ENCODE measurements at places on chromosomes 11 and 22.
A peak's percentile ranks its signal among the peaks of the same experiment; 100 is the strongest.

GRCh38 chr11:64687204-64687603, 35.8 kb downstream of the NRXN2 start:
- DNase-seq, result no peak

DNA sequence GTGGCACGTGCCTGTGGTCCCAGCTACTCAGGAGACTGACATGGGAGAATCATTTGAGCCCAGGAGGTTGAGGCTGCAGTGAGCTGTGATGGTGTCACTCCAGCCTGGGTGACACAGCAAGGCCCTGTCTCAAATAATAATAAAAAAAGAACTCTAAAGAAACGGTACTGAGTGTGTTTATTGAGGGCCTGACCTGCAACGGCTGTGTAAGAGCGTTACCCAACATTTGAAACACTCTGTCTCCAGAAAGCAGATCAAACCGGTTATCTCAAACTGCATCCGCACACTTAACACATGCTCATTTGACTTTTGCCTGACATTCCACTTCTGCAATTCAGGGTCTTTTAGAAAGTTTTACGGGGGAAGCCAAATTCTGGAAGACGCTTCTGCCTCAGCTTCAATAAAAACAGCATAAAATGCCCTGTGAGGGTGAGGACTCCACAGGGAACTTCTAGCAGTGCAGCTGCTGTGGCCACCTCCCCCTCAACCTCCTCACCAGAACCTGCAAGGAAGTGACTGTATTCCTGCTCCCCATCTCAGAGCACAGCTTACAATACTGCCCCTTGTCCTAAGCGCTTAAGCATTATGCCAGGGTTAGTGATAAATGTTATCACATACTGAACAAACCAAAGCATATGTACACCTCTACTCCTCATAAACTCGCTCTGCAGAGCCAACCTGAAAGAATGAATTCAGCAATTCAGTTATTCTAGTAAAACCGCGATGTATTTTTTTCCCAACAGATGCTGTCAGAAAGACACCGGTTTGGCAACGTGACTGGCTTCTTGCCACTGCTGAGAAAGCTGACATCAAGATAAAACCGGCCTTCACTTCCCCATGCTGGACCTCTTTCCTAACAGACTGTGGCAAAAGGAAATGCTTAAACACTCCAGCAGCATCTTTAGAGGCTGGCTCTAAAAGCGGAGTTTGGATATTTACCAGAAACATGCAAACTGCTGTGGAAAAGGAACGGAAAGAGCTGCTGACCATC, 52.2 kb downstream of the PRDM10 start:
- no peak for DNase-seq

DNA sequence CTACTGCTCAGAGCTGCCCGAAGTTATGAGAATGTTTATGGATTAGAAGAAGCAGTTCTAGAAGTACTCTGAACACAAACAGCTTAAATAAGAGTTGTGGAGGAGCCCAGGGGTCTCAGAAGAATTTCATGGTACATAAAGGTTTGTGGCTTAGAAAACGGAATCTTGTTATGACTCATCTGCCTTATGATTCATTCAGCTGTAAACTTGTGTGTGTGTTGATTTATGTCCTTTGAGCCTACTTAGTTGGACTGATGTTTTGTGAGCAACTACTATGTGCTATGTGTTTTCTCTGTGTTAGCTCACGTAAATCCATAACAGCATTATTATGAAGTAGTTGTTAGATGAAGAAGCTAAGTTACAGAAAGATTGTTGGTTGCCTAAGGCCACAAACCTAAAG, 203.7 kb downstream of the PGR start:
- DNase-seq, result peak; percentile 34

- DNase-seq, result no peak
These were observed 5.7 kb downstream of the PPARA start for GRCh38 chr22:46156031-46156430.

GRCh38 chr11:64148226-64148916, 17.5 kb downstream of the MACROD1 start:
- peak; percentile 90 for DNase-seq

DNA sequence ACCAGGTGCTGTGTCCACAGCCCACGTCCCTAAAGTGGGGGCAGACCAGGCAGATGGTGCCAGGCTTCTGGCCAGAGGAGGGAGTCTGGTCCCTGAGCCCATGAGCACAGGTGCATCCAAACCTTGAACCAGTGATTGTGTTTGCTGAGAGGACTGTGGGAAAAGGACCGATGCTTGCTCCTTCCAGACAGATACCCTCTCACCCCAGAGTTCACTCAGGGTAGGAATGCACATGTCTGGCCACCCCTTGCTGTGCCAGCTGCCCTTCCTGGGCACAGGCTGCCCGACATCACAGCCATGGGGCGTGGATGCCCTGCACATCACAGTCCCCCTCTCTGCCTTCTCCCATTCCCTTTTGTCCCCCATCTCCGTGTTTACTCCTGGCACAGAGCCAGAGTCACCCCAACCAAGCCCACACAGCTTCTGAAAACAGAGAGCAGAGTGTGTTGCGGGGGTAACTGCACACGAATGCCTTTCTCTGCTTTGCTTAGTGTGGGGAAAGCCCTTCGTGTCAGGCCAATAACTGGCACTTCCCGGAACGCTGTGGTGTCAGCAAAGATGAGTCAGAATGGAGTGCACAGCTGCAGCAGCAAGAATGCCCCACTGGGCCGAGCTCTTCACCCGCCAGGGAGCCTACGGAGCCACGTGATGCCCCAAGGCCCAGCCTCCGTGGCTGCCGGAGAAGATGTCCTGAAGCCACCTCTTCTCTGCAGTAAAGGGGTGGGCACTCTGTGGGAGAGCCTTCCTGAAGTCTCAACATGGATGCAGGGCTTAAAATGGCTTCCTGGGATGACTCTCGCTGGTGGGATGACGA, 7.6 kb downstream of the CARS1 start:
- peak; percentile 96 for DNase-seq

DNA sequence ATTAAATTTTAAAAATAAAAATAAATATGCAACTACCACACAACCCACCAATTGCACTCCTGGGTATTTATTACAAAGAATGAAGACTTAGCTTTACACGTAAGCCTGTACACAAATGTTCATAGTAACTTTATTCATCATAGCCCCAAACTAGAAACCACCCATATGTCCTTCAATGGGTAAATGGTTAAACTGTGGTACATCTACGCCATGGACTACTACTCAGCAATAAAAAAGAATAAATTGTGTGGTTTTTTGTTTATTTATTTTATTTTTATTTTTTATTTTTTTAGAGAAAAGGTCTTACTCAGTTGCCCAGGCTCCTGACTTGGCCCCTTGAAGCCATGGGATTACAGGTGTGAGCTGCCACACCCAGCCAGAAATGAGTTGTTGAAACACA, 14.6 kb downstream of the GAL start:
- DNase-seq, result no peak

GRCh38 chr11:30774496-30775232, 188.5 kb upstream of the MPPED2 start:
- DNase-seq, result no peak

GRCh38 chr11:121048464-121049233, 24.7 kb downstream of the TBCEL start:
- DNase-seq, result no peak

- DNase-seq, result no peak
These were observed 31.9 kb upstream of the TTLL12 start for GRCh38 chr22:43218786-43219185.

DNA sequence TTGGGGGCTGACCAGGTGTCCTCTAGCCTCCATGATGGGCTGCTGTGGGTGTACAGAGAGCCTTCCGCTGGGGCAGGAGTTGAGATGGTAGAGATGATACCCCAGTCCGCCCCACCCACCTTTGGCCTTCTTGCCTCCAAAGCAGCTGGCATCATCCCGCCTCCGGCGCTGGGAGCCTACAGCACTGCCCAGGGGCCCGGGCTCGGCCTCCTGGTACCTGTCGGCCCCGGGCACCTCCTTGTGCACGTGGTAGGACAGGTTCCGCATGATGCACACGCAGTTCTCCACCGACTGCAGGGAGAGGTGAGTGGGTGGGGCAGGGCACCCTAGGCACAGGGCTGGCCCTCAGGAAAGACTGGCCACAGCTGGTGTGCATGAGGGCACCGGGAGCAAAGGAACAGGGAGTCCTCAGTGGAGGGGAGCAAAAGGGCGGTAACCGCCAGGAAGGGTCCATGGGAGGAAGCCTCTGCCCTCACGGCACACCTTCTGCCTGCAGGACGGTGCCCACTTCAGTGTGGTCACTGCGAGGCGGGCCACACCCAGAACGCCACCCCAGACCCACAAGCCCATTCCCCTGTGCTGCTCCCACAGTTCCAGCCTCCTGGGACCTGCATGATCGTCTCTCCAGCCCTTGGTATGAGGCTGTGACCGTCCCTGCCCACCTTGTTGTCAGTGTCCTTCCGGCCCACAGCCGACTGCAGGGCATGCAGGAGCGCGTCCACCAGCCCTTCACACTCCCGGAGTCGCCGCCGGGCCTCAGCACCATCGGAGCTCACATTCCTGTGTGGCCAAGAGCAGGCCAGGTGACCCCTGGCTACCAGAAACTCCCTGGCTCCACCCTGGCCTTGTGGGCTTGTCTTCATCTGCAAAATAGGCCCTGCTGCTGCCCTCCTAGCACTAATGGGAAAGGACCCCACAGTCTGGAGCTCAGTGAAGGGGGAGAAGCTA, 36.0 kb upstream of the TXNRD2 start:
- no peak for DNase-seq

DNA sequence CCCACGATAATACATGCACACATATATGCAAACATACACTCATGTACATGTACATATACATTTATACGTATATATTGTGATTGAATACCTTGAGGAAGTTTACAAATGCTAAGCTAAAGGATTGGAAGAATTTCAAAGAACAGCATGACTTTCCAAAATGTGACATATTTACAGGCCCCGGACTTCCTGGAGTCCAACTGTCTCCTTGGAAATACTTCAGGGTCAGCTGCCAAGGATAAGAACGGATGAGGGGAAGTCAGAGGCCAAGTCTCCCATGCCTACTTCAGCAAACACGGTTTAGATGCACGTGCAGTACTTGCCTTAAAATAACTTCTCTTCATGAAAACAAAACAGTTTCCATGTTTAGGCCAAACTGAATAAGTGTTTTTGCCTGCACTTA, 213.6 kb downstream of the DYNC2H1 start:
- DNase-seq, result no peak

GRCh38 chr11:62777389-62777788, 6.2 kb downstream of the TAF6L start:
- no peak for DNase-seq

GRCh38 chr11:109155291-109155690, 266.7 kb upstream of the C11orf87 start:
- no peak for DNase-seq

- DNase-seq, result no peak
These were observed 51.8 kb downstream of the GALNT18 start for GRCh38 chr11:11569936-11570491.

Data from adipocyte (in vitro differentiated cells).